ENCODE measurements at places on chromosomes 7 and 10.
A peak's percentile ranks its signal among the peaks of the same experiment; 100 is the strongest.

GRCh38 chr7:157471259-157472125 is 134.7 kb downstream of the DNAJB6 start:
- DNase-seq = peak; percentile 42

DNA sequence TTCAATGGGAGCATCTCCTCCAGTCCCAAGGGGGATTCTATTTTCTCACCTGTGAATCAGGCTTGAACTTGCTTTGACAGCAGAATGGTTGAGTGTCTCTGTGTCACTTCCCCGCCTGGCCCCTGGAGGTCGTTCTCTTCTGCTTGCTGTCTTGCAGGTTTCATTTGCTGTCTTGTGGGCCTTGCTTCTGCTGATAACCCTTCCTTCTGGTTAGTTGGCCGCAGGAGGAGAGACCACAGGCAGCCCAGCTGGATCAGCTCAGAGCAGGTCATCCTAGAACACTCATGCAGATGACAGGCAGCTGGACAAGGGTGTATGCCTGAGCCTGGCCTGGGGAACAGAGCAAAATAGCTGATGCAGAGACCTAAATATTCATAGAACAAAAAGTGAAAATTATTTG is 344.2 kb upstream of the ADARB2 start:
- no peak for DNase-seq

DNA sequence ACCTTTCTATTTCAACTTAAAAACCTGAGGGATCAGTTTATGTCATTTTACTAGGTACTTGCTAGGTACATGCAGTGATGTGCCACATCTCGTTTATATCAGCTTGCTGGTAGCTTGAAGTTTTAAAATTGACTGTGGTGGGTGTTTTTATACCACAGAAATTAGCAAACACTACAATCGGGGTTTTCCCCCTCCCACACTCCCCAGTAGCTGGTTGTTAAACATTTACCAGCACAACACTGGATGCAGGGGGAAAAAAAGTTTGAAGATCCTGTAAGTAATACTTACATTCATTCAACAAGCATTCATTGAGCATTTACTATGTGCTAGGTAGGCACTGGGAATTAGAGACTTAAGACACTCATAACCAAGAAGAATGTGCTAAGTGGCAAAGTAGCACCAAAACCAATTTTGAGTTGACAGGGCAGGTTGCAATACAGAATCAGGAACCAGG is 32.6 kb downstream of the USP6NL start:
- DNase-seq = no peak

- no peak for DNase-seq
Measured at GRCh38 chr7:17302575-17303142, 4.2 kb downstream of the AHR start.

DNA sequence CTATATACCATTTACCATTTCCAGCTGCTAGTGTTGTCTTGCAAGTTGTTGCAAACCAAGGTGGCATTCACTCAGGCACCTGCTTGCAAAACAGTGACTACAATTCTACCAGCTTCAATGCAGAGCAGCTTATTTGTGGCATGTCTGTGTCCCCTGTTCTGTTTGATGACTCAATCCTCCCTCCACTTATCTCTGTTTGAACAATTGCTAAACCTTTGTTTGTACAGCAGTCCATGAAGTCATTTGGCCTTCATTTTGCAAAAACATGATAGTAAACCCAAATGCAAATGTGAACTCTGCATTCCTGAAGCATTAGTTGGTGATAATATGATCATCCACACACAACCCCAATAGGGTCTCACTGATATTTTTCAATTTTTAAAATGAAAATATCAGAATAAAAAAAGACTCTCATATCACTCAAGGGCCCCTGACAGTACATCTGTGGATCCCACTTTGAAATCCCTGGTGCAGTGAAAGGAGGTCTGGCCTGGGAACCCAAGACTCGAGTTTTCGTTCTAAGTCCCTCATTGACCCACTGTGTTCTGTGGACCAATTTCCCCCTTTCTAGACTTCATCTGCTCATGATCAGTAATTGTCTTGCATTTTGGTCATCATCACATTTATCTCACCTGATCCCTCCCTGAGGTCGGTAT is 425.4 kb downstream of the RPS24 start:
- DNase-seq = no peak

Measured in activated T-helper 1 cell treated with anti-CD3 and anti-CD28 coated beads, Interleukin-12 subunit alpha, Interleukin-12 subunit beta, Interleukin-2, Interleukin-4 antibody, amounts not matched to agents 30 ng/mL and 10 ng/mL and 1 ng/mL, durations not matched to agents 14 hours and 24 hours and 36 hours (primary cell).